ENCODE measurements at places on chromosomes 1 and 21.

GRCh38 chr1:43999455-43999854 is 8.1 kb downstream of the CCDC24 start:
- DNase-seq: no peak

DNA sequence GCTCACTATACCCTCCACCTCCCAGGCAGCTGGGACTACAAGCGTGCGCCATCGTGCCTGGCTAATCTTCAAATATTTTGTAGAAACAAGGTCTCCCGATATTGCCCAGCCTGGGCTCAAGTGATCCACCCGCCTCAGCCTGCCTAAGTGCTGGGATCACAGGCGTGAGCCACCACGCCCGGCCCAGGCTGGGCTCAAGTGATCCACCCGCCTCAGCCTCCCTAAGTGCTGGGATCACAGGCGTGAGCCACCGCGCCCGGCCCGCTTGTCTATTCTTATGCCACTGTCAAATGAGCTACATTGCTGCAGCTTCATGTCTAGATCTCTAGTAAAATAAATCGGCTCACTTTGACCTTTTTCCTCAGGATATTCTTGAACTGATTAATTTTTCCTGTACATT is 107.7 kb upstream of the COL6A1 start:
- no peak for DNase-seq

DNA sequence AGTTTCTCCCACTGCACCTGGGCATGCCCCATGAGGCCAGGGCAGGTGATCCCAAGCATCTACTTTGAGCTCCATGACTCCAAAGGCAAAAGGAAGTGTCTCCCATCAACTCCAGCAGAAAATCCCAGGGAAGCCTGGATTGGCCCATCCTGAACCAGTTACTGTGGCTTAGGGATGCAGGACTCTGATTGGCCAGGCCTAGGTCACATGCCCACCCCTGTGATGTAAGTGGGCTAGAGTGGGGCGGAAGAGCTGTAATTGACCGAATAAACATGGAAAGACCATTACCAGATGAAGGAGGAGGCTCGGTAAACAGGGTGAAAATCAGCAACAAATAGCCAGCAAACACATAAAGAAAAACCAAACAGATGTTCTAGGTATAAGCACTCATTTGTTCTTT is 45.2 kb downstream of the MATN1 start:
- DNase-seq: no peak

- no peak for DNase-seq
These were observed 204.0 kb upstream of the COA6 start for GRCh38 chr1:234169161-234169849.

GRCh38 chr1:212287261-212287895 is 2.2 kb downstream of the PPP2R5A start:
- DNase-seq: no peak

- no peak for DNase-seq
These were observed 6.0 kb downstream of the CCDC181 start for GRCh38 chr1:169421309-169421708.

GRCh38 chr1:44158871-44159270 is 17.4 kb upstream of the KLF18 start:
- no peak for DNase-seq

DNA sequence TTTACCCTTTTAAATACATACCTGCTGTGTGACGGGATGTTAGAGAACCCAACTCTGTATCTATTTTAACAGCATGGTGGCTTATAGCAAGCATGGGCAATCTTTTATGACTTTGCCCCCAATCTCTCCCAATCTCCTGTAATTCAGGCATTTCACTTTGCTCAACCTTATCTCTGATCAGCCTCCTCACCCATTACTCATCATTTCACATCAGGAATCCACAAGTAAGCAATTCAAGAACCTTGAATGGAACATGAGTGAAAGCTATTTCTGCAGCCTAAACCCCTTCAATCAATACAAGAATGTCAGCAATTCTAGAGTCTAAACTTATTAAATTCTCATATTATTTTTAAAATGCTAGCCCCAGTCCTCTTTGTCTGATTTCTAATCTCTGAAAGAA is 199.8 kb downstream of the ST6GALNAC3 start:
- DNase-seq: no peak

DNA sequence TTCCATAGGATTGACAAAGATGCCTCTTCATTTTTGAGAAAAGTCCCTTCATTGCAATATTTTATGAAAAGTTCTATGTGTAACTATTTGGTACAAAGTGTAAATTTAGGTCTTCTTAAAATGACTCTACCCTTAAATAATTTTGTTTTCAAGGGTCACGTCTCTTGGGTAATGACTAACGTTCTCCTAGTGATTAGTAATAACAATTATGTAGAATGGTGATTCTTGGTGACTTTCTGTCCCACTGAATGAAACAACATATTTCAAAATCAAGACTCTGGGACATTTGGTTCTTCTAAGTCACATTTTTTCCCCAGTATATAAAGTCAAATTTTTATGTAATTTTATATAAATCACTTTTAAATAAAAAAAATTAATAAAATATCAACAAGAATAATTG is 277.5 kb upstream of the ADAMTS5 start:
- DNase-seq: no peak

DNA sequence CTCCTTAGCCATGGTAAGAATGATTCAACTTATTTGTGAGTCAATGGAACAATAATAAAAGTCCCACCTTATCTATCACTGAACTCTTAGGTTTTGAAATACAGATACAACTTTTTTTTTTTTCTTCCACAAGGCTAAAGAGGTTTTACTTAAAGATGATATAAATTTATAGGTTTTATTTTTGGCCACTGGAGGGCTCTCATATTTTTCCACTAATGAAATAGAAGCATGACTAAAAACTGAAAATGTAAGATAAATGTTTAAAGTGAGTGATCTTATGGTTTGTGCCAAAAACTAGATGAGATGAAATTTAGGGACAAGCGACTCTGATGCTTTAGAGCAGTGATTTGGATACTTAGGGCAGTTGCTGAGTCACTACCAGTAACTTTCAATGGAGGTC is 499.0 kb downstream of the NUF2 start:
- DNase-seq: no peak

DNA sequence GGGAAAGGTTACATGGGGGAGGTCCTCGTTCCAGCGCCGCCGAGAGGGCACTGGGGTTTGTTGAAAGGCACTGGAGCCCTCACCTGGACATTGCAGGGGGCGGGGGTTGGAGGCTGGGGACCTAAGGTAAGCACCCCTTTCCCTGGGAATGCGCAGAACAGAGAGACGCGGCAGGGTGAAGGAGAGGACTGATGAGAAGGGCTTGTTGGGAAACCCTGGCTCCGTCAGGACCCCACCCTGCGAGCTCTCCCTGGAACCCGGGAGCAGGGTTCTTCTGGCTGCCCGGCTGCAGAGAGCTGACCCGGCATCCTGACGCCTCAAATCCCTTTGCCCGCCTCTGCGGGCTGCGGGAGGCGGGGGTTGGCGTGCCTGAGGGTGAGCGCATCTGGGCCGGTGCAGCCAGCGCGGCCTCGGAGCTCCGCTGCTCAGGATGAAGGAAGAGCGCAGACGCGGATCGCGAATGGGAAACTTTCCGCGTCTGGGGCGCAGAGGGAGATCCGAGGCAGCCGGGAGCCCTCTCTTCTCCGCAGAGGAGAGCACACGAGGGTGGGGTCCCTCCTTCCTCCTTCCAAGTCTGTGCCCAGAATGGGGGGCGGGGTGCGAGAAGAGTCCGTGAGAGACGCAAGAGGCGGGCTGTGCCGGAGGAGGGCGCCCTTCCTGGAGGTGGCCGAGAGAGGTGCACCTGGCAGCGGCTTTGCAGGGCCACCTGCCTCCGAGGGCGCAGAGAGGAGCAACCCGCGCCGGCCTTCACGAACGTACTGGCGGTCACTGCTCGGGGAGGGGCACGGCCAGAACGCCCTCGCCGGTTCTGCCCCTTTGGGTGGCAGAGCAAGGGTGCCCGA is 2.4 kb downstream of the IGSF21 start:
- DNase-seq: no peak

- DNase-seq: no peak
These were observed 46.6 kb downstream of the DUSP10 start for GRCh38 chr1:221695301-221695700.

DNA sequence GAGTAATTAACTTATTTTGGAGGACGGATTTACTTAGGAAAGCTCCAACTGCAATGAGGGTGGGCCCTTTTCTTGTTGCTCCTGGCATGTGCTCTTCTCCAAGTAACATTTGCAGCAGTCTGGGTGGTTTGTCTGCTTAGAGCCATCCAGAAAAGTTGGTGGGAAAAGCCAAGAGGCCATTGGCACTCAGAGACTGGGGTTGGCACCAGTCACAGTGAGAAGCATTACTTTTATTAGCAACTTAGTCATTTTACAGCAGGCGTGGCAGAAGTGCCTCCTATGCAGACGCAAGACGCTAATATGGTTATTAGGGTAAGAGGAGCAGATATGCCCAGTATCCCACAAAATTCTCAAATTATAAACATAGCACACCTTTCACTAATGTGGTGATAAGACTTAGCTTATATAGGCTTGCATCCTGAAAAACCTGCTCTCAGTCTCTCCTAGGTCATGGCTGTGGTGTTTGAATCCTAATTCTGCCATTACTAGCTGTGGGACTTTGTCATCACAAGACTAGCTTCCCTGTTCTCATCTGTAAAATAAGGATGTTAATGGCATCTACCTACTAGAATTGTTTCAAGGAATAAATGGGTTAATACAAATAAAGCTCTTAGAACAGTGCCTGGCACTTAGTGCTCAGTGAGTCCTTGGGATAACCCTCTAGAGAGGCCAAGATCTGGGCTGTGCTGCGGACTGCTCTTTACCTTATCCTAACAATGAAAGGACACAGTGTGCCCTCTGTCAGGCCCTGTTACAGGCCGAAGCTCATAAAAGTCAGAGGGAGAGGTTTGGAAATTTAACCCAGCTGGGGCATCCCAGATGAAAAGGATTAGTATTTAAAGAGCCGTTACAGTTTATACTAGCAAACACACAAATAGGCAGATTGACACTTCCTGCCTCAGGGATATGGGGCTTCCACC is 154.6 kb downstream of the ROR1 start:
- no peak for DNase-seq

DNA sequence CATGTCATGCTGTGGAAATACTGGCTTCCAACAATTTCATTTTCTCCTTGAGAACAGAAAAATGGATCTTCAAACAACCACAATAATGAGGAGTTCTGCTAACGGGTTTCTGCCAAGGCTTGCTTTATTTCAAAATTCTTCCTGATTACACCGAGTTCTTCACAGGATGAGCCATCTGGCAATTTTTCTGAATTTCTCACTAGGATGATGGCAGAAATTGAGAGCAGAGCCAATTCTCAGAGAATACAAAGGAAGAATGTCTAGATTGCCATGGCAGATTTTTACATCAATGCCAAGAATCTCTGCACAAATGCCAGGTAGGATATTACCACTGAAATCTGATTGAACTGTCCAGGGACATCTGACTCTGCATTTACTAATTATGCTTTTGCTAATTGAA is 619.0 kb upstream of the CHRM3 start:
- no peak for DNase-seq

- DNase-seq: no peak
These were observed 11.7 kb downstream of the CAPN9 start for GRCh38 chr1:230758709-230759368.

DNA sequence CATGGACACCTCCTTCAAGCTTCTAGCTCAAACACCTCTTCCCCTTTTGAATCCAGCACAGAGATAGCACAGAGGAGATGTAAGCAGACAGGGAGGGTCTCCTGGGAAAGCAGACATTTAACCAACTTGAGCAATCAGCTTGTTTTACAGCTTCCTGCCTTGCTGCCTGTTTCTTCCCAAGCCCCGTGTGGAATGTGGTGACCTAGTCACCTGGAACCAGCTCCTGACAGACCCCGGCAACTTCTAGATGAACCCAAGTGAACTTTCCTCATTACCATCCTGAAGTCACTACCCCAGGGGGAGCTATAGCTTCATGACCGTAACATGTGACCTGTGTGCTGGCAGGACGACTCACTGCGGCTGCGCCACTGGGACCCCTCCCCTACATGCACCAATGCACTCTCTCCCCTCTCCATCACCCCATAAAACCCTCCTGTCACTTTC is 24.1 kb upstream of the TTF2 start:
- no peak for DNase-seq

GRCh38 chr1:74412244-74412643 is 100.2 kb downstream of the LRRC53 start:
- no peak for DNase-seq

DNA sequence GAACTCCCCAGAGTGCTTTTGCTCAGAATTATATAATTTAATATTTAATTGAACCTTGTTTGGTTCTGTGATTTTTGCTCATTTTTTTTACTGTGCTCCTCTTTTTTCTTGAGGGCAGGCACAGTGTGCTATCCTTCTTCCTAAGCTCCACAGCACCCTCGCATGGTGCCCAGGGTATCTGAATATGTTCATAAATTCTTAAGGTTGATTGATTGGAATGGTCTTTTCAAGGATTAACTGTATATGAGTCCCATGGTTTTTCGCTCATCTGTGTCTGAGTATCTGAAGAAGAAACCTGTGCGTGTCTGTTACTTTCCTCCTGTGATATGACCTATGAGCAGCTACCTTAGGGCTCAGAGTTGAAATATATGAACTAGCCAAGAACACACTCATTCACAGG is 393.7 kb downstream of the HLX start:
- no peak for DNase-seq

GRCh38 chr1:84715342-84716019 is 25.2 kb upstream of the SSX2IP start:
- no peak for DNase-seq

DNA sequence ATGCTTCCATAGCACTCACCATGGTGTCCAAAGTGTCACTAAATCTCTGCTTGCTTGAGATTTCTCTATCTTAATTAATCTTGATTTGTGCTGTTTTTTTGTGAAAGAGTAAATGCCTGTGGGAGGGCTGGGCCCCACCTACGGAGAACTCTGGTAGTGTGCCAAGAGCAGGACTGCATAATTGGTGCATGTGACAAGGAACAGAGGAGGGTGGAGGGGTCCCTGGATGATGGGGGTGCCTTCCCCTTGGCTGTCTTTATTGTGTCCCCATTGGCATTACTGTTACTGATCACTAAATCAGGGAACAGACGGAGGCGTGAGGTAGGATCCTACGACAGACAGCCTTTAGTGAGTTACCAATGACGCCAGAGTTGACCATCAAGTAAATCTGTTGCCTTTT is 223.4 kb downstream of the DISC1 start:
- DNase-seq: no peak

DNA sequence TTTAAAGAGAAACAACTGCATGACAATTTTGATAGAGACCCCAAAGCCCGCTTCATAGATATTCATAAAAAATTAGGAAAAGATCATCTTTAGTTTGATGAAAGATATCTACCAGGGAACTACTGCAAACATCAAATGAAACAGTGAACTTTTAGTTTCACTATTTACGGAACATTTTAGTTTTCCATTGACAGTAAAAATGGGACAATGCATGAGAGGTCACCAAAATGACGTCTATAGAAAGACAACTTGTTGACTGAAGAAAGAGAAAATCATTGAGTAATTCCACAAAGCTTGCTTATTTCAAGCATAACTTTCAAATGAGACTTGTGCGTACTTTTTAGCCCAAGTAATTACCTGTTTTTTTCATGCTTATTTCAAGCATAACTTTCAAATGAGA is 411.4 kb downstream of the HLX start:
- no peak for DNase-seq

Data from mesothelial cell of epicardium (in vitro differentiated cells).